Right ventricle myocardium superior (tissue), 1 donor: ENCODE measurements at places on chromosomes 4 and X.
A peak's percentile ranks its signal among the peaks of the same experiment; 100 is the strongest.

- DNase-seq = no peak
These were observed 79.9 kb downstream of the ZFX start for GRCh38 chrX:24229400-24229879.

GRCh38 chrX:30015440-30015839, 199.9 kb upstream of the MAGEB2 start:
- DNase-seq = no peak

DNA sequence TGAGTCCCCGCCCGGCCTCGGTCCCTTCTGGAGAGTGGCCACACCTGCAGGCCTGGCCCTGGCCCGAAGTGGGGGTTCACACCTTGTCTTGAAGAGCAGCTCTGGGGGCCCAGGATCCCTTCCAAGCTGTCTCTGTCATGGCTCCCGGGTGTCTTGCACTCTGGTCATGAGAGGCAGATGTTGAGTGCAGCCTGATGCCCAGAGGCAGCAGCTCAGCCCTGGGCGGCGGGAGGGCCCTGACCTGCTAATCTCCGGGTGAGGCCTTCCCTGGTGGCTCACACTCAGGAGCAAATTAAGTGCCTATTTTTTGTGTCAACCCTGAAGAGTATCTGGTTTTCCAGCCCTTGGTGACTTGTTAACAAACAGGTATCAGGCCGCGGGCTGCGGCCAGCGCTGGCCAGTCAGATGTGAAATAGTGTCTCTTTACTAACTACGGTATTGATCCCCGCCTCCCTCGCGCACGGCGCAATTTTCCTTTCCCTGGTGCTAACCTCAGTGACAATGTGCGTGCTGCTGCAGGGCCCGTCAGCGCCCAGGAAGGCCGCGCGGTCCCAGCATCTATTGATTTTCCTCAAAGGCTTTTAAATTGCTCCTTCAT, 24.2 kb downstream of the NKX1-1 start:
- DNase-seq = peak; percentile 21

GRCh38 chr4:40178672-40179071, 18.2 kb upstream of the RHOH start:
- no peak for DNase-seq

GRCh38 chr4:118206627-118207026, 146.2 kb downstream of the PRSS12 start:
- no peak for DNase-seq

GRCh38 chr4:154364066-154364845, 127.3 kb downstream of the DCHS2 start:
- DNase-seq = no peak

GRCh38 chr4:79050541-79050880, 111.3 kb upstream of the PAQR3 start:
- no peak for DNase-seq

GRCh38 chr4:6749340-6750171, 33.0 kb upstream of the KIAA0232 start:
- DNase-seq = peak; percentile 83

GRCh38 chr4:16205298-16206164, 20.7 kb downstream of the TAPT1 start:
- DNase-seq = no peak

- no peak for DNase-seq
These were observed 27.6 kb downstream of the ANXA5 start for GRCh38 chr4:121669163-121669550.

GRCh38 chrX:73076838-73077237, 2.5 kb downstream of the PABPC1L2A start:
- no peak for DNase-seq

DNA sequence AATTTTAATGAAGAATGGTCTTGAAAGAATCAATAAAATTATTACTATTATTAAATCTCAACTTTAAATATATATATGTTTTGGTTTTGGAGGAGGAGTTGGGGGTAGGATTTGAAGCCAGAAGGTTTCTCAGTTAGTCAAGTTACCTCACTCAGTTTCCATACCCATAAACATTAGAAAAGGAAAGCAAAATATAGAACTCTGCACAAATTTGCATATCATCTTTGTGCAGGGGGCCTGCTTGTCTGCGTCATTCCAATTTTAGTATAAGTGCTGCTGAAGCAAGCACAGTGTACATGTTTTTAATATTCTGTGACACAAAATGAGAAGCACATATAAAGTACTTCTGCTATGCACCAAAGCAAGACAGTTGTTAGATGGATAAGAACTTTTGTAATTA, 47.5 kb upstream of the SCRG1 start:
- DNase-seq = no peak

DNA sequence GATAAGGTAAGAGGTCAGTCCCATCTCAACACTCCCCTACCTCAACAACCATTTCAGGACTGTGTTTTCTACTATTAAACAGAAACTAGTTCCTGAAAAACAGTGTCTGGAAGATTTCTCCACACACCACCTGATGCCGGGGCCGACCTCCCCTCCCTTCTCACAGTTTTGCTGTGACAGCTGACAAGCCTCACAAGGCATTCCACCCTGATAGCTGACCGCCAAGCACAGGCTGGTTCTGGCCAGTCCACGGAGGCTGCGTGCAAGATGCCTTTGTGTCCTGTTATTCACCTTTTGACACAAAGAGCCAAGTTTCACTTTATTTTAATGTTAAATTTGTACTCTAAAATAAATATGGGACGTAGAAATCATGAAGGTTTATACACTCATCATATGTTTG, 758.6 kb downstream of the PDHA2 start:
- peak; percentile 43 for DNase-seq

DNA sequence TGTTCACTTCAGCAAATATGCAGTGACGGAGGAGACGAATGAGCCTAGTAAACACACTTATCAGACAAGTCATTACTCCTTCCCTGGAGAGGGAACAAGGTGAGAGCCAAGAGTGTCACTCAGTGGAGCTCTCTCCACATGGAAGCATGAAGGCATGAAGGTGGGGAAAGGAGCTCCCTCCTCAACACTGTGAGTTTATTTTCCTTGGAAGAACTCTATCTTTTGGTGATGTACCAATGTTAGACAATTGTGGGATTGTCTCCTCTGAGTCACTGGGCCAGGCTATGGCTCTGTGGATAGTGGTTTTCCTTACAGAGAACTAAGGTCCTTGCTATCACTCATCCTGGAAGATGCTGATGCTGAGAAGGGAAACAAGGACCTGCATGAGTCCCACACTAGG, 200.2 kb downstream of the CPEB2 start:
- DNase-seq = no peak

DNA sequence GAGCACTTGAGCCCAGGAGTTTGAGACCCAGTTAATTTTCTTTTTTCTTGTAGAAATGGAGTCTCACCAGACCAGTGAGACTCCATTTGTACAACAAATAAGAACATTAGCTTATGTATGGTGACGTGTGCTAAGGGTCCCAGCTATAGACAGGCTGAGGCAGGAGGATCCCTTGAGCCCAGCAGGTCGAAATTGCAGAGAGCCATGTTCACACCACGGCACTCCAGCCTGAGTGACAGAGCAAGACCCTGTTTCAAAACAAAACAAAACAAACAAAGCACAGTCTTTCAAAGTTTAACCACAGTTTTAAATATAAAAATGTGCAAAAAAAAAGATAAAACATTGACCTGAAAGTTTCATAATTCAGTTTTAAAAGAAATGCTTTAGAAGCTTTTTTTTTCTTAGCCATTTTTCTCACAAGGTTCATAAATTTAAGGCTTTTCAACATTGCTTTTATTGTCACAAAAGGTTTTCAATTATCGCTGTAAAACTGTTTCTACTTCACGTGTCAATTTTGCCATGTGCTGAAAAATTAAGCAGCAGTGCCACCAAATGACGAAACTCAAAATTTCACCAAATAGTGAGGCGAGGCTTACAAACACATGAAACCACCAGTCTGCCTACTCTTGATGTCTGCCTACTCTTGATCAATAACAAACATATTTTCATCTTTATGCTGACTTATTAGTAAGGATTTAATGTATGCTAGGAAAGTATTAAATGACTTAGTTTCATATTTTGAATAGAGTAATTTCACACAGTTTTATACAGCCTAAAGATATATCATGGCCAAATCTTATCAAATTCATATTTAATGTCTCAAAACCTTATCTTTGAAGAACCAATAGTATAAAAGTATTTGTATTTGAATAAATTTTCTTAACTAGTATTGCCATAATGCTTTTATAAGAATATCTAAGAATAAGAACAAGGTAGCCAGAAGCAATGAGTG, 126.3 kb downstream of the NEK1 start:
- DNase-seq = no peak

- no peak for DNase-seq
These were observed 7.0 kb downstream of the NPY5R start for GRCh38 chr4:163350672-163351071.

GRCh38 chrX:131910586-131910985, 112.5 kb upstream of the STK26 start:
- DNase-seq = no peak

- no peak for DNase-seq
These were observed 18.7 kb downstream of the RELL1 start for GRCh38 chr4:37667197-37668100.

GRCh38 chrX:15745179-15745578, 7.1 kb downstream of the CA5B start:
- no peak for DNase-seq

DNA sequence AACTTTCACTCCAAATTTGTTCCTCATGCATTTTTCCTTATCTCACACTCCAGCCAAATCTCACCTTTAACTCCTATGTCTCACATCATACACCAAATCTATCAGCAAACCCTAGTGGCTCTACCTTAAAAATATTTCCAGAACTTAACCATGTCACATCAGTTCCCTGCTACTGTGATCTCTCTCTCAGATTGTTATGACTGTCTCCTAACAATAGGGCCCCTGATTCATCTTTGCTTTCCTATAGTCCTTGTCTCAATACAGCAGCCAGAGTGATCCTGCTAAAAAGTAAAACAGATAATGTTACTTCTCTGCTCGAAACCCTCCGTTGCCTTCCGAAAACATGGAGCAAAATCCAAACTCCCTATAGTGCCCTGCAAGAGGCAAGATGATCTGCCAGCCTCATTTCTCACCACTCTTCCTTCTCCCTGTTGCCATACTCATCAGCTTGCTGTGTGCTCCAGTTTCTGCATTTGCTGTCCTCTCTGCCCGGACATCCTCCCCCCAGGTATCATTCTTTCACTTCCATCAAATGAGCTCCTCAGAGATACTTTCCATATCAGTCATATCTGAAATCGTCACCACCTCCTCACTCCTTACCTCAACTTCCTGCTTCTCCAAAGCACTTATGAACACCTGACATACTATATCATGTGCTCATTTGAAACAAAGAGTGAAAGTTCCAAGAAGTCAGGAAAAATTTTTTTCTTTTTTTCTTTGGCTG, 293.4 kb upstream of the NR3C2 start:
- DNase-seq = no peak

GRCh38 chr4:102862747-102863146, 6.0 kb upstream of the CISD2 start:
- no peak for DNase-seq

DNA sequence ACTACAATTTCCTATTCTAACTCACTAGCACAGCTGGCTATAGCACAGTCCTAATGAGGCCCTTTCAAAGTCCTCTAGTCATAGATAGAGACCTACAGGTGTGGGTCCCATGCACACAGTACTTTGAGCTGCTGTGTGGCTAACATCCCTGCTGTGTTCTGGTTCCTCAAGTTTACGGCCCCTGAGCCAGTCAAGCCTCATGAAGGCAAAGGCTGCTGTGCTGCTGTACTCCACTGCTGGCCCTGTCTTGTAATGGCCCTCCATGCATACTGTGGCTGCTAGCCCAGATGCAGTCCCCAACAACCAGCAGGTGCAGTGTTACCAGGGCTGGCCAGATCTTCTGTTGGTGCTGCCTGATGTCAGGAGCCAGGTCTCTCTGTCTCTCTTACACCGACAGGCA, 23.4 kb upstream of the ENPEP start:
- no peak for DNase-seq

DNA sequence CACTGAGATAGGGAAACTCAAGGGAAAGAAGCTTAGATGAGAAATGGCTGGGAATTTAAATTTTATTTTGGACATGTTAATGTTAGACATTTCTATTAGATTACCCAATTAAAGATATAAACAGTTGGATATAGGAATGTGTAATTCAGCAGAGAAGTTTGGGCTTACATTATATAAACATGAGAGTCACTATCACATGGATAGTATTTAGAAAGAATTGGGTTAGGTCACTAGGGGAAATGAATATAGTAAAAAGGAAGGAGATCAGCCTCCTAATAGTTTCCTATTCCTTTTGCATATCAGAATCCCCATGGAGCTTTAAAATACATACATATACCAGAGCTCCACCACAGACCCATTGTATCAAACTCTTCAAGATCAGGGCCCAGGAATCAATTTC, 19.6 kb upstream of the CXCL5 start:
- no peak for DNase-seq

DNA sequence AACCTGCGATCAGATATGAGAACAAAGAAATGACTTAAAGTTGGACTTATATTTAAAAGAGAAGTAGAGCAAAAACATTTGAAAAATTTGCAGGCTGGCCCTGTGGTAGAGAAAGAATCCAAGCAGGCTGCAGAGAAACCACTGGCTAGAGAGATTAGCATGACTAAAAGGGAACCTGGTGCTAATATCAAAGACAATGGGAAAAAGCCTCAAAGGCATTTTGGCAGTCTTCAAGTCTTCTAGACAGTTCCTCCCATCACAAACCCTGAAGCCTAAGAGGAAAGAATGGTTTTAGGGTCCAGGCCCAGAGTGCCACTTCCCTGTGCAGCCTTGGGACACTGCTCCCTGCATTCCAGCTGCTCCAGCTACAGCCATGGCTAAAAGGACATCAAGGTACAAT, 33.4 kb downstream of the KCTD8 start:
- DNase-seq = no peak

GRCh38 chr4:58063404-58064160, 953.4 kb upstream of the IGFBP7 start:
- no peak for DNase-seq

DNA sequence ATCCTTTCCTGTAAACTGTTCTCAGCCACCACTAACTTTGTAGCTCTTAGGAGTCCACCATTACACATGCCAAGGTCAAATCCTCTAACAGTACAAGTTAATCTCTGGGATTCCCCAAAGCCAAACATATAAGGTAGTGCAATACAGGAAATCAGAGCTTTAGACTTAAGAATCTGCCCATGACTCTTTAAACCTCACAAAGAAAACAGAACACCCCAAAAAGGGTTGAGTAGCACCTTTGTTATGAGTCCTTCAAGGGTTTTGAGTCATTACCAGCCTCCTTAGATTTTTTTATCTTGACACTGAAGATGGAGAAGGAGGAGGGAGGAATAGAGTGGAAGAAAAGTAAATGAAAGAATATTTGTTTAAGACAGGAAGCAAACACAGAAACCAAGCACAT, 243.9 kb upstream of the SPANXN1 start:
- no peak for DNase-seq

- no peak for DNase-seq
These were observed 111.4 kb downstream of the TMEM164 start for GRCh38 chrX:110114260-110114776.

DNA sequence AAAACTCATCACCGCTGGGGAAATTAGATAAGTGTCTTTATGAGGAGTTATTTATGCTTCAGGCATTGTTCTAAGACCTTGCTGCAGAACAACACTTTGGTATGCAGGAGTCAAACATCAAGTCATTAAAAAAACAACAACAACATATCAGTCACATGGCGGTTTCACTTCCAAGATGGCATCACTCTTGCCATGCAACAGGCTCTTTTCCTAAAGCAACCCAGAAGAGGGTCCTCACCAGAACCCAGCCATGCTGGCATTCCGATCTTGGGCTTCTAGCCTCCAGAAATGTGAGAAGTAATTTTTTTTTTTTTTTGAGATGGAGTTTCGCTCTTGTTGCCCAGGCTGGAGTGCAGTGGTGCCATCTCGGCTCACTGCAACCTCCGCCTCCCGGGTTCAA, 8.7 kb upstream of the RBMX start:
- DNase-seq = no peak
